ENCODE measurements at places on chromosomes 11 and 22.

DNA sequence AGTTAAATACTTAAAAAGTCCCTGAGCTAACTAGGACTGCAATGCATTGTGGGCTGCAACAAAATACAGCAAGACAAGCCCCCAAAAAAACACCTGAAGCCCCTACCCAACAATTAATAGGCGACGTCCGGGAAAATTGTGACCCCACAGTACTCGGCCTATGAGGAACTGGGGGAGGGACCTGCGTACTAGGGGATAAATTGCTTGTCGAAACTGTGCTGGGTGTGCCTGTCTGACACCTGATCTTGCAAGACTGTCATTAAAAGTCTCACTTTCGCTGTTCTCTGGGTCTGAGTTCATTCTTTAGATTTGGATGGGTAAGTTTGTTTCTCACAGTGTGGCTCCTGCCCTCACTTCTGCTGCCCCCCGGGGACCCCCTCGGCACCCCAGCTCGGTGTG, 15.2 kb downstream of the TANGO2 start:
- DNase-seq: no peak

GRCh38 chr11:118156531-118157185, 4.0 kb upstream of the SCN4B start:
- DNase-seq: no peak

GRCh38 chr11:95459291-95460042, 228.5 kb upstream of the SESN3 start:
- no peak for DNase-seq

GRCh38 chr11:101444164-101444563, 139.6 kb downstream of the TRPC6 start:
- no peak for DNase-seq

DNA sequence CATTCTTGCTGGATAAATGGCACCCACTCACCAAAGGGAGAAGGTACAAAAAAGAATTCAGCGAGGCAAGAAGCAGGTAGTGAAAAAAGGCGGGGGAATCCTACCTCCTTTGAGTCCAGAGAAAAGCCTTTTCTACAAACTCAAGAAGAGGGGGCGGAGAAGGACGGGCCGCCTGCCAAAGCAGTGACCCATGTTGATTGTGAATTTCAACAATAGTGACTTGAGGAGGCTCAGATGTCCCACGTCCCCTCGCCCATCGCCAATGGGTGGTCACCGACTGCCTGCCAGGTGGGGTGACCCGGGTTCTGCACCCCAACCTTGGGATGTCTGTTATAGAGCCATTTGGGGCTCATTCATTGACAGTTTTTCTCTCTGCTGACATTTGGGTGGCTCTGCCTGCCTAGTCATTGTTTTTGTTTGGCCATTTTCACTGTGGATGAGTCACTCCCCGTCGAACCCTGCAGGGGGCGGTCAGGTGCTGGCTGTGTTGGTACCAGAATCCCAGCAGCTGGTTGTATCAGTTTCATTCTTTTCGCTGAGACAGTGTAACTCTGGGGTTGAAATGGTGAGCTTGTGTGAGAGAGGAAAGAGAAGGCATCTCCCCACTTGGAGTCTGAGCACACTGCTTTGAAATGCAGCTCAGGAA, 163.4 kb upstream of the NCAM1 start:
- DNase-seq: peak; percentile 56

DNA sequence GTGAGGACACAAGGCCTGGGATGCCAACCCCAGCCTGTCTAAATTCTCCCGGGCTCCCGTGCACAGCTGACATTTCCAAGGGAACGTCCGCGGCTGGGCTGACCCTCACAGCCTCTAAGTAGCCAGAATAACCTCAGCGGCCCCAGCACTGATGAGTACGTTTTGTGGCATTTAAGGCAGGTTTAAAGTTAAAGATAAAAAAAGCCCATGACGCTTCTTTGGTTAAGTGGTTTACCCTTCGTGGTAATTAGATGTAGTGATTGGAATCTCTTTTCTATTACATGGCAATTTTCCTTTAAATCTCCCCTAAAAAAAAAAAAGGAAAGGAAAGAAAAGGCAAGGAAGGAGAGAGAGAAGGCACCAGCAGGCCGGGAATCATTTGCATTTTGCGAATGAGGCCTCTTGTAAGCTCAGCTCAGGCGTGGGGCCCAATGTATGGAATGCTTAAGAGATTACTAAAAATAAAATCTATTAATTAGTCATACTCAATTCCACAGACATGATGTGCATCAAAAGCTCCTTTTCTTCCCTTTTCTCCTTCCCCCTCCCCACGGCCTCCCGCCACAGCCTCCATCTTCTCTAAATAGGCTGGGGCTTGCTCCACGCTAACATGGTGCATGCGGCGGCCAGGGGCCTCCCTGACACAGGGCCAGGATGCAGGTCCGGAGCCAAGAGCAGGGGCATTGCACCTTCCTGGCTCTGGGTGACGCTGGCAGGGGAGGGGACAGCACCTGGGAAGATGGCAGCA, 44.1 kb downstream of the MACROD1 start:
- DNase-seq: no peak
